OCI-M1 (cell line): ENCODE measurements at places on chromosomes 6 and 20.

DNA sequence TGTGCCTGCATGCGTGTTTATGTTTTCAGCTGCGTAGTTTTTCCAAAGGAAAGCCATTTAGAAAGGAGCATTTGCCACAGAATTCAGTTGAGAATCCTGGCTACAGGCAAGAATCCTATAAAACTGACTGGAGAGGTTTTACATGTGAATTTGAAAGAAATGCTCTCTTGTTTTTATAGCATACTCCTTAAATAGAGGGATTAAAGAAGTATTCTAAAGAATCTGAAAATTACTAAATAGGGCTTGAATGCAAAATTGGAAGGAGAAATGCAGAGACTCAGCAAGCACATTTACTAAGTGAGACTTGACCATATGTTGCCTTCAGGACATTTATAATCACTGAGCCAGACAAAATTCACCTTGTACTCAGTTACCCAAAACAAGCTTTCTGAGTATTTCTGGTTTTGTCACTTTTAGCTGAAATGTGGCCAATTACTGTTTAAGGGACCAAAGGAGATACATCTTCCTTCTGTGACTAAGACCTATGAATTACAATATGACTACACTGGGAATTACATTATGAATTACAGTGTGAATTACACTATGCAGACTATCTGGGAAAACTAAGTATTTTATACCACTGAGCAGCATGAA, 107.4 kb upstream of the ASCC3 start:
- no peak for DNase-seq

DNA sequence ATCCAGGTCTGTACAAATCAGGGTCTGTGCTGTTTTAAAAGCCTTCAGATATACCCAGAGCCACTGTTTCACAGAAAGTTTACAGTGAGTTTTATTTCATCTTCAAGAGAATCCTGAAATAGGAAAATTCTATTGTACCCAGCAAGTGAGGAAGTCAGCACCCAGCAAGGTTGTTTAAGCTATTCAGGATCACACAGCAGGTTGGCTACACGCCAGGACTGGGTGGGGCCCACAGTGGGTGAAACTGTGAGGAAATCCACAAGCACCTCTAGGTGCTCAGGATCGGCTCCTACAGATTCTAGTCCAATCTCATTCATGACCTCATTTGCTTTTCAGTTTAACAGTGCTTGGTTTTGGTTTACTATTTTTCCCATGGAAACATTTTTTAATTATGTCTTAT, 128.9 kb downstream of the SYNDIG1 start:
- no peak for DNase-seq

GRCh38 chr20:14959506-14960475, 622.4 kb upstream of the FLRT3 start:
- no peak for DNase-seq

GRCh38 chr20:63017826-63018411, 11.2 kb upstream of the BHLHE23 start:
- DNase-seq = no peak

DNA sequence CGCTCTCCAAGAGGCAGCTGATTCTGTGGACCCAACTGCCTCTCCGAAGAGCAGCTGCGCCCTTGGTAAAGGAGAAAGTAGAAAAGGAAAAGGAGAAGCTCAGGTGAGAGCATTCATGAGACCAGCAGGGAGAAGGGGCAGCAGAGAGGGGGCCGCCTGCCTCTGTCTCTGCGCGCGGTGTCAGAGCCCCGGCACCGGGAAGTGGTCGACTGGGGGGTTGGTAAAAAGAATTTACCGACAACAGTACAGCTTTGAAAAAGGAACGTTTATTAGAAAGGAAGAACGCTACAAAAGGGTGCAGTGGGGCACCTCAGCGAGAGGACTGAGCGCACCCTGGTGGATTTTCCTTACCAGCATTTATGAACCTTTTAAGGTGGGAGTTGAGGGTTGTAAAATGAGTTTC, 61.9 kb downstream of the GPR6 start:
- peak; percentile 79 for DNase-seq

DNA sequence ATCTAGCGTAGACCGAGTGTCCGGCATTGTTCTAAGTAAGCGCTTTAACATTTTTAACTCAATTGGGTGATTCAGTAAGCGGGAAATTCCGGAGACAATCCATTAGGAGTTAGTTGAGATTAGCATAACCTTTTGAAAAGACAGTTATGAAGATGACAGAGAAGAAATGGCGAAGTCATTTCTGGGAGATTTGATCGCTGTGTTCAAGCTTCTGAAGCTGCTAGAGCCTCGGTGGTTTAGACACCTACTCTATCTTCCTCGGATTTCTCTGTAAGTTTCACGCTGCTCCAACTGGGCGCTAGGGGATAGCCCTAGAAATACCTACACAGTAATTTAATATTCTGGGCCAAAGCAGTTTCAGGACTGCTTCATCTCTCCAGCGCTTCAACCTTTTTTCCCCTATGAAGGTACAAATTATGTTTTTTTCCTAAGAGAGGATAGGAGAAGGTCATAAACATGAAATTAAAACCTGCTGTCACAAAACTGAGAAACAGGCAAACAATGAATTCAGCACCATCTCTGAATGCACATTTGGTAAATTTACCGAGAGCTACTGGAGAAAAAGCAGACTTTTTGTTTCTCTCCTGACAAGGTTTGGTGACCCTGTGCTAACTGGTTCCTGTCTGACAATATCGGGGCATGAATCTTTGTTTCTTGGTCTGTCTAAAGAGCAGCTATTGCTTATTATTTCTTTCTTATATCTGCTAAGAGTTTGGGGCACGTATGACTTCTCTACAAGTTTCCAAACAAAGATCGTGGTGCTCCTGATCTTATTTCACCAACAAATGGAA, 22.4 kb downstream of the ZNF311 start:
- DNase-seq = peak; percentile 89

GRCh38 chr20:33103556-33103955, 24.1 kb downstream of the BPIFB4 start:
- DNase-seq = no peak

- DNase-seq = no peak
Observed at GRCh38 chr6:14804785-14805210, 441.1 kb upstream of the JARID2 start.

DNA sequence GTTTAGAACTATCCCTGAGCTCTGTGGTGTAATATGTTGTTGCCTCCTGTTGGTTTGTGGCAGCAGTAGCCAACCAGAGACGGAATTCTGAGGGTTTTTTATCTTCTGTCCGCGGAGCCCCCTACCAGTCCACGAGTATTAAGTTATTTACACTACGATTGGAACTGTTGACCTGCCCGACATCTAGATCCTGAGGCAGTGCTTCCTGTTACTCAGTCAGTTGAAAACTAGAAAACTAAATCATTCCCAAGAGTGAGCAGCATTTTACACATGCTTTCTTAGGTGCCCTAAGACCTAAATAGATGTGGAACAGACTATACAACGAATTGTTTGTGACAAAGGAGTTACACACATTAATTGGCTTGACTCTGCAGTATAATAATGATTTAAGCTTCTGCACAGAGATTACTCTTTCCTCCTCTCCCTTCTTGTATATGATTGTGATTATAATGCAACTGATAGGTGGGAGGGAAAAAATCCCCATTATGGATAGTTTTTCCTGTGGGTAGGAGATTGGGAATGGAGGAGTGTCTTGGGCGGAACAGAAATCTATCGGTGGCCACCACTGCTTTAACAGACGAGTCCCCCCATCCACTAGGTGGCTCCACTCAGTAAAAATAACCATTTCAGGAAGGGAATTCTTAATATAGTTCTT, 1.7 kb downstream of the LOC128125822 start:
- peak; percentile 95 for DNase-seq

GRCh38 chr6:135999393-135999792, 147.9 kb downstream of the PDE7B start:
- DNase-seq = no peak

DNA sequence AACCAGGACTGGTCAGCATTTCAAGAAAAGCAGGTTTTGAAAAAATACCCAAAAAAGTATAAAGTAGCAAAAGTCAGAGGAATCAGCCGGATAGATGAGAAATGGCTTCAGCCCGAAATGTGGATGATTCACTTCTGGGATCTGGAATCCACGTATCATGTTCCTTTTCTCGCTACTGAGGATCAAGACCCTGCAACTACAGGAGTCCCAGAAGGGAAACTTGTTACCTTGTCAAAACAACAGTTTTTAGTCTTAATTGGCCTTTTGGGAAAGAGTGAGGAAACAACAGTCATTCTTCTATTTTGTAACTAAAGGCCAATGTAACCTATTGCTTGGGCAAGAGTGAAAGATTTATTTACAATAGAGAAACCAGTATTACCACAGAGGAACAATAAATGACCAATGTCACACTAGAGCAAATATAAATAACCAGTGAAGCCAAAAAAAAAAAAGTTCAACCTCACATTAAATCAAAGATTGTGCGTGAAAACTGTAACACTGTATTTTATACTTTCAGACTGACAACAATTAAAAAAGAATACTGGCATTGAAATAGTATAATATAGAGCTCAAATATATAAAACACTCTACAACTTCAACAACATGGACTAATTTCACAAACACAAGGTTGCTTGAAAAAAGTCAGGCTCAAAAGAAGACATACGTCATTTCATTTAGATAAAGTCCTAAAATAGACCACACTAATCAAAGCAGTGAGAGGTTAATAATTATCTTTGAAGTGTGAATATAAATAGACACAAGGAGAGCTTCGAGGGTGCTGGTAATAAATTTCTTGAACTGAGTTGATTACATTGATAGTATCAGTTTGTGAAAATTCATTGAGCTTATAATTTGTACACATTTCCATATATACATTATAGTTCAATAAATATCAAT, 116.2 kb downstream of the GFRAL start:
- no peak for DNase-seq

DNA sequence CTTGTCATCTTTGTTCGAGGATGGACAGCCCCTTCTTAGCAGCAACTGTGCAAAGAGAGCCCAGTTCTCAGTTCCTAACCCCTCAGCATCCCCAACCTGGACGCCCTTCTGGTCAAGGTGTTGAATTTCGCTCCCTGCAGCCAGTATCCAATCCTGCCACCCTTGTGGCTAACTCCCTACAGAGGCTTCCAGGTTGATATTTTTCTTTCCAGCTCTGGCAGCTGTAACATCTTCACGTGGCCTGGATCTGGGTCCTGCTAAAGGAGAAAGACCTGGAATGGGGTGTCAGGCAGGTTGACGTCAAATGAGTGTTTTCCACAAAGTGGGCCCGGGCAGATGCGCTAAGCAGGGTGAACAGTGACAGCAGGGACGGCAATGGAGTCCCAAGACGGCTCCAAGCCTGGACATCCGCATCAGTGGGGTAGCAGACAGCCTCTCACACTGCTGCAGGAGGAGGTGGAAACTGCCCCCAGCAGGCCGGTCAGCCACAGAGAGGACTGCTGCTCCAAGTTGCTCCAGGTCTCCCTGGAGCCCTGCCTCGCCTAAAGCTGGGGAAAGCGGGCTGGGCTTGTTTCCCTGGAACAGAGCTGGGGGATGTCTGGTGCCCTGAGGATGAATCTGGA, 1.0 kb upstream of the YTHDF1 start:
- DNase-seq = no peak

- no peak for DNase-seq
Observed at GRCh38 chr6:27870291-27870870, 41.8 kb downstream of the OR2B2 start.

DNA sequence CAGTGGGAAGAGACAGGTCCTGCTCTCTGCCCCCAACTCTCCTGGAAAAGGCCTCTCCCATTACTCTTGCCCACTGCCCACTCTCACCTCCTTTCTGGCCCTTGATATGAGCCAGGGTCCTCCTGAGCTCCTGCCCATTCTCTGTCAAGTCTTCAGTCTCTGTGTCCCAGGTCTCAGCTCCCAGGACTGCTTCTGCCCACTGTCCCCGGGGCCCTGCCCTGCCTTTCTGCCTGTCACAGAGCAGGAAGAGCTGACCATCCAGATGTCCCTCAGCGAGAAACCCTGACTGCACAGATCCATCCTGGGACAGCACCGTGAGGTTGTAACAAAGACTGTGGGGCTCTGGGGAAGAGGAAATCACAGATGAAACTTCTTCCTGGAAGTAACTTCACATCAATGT, 22.2 kb downstream of the HLA-F start:
- DNase-seq = no peak

DNA sequence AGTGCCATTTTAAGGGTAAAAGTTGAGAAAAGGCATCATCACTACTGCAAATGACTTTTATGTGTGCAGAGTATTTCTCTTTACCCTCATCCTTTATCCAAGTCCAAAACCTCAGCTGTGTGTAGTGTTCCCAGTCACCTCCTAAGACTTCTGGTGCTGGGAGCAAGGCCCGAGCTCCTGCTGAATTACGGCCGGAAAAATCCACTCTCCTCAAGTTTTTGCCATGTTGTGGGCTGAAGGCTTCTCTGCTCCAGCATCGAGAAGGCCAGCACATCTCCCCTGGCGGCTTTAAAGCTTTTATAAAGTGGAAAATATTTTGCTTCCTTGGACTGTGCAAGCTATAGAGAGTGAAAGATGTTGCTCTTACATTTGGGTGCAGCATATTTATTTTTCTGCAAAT, 153.2 kb upstream of the THBS2 start:
- DNase-seq = no peak

- no peak for DNase-seq
Observed at GRCh38 chr6:41653691-41654090, 15.4 kb downstream of the MDFI start.
